ENCODE measurements at places on chromosomes 1 and 21.

DNA sequence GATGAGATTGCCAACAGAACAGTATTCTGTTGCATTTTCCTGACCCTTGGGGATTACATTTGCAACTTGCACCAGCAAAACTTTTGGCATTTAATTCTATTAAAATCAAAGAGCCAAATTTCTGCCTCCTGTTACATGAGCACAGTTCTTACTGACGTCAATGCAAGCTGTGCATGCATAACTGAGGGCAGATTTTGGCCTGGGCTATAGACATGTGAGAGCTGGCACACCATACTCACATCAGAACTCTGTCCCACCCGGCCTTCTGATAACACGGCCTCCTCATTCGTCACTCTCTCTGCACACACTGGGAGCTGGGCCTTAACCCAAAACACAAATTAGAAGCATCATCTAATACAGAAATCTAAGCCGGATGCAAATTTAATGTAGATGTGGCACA, 31.5 kb downstream of the PAPPA2 start:
- DNase-seq, result no peak
- no peaks in the 10 kb centered on the region for H3K27me3 ChIP-seq
- H3K4me1 ChIP-seq, result no peaks in the 10 kb centered on the region
- no peaks in the 10 kb centered on the region for H3K36me3 ChIP-seq
- H3K4me3 ChIP-seq, result no peak overlapping the region

DNA sequence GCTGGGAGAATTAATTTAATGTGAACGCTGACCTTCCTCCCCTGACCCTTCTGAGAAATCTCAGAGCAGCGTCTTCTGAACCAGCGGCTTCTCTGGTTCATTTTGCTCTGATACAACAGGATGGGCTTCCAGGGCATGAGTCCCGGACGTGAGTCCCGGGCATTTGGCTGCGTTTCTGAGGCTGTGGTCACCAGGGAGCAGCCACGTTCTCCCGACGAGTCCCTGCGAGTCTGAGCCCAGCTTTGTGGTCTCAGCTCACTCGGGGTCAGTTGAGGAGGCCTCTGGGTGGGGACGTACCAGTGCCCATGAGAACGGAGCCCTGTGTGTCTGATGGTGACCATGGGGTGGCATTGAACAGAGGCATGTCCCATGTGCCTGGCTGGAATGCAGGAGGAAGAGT, 17.7 kb upstream of the OBSCN start:
- H3K4me3 ChIP-seq, result no peak overlapping the region
- H3K27ac ChIP-seq, result no peak overlapping the region
- no peaks in the 10 kb centered on the region for H3K27me3 ChIP-seq
- H3K36me3 ChIP-seq, result no peaks in the 10 kb centered on the region
- no peaks in the 10 kb centered on the region for H3K4me1 ChIP-seq

- no peaks in the 10 kb centered on the region for H3K27me3 ChIP-seq
- DNase-seq, result no peak
- no peak overlapping the region for H3K27ac ChIP-seq
- H3K4me1 ChIP-seq, result no peaks in the 10 kb centered on the region
- peaks cover 54% of the 10 kb centered on the region for H3K36me3 ChIP-seq
Measured at GRCh38 chr1:46820560-46821060, 21.8 kb downstream of the CYP4B1 start.

- H3K36me3 ChIP-seq, result no peaks in the 10 kb centered on the region
- H3K27ac ChIP-seq, result peak overlapping the region; percentile 30
- H3K4me3 ChIP-seq, result peak overlapping the region; percentile 59
Measured at GRCh38 chr1:152188673-152189591, 29.9 kb upstream of the RPTN start.

- H3K4me1 ChIP-seq, result peaks cover 13% of the 10 kb centered on the region
- no peak for DNase-seq
- H3K36me3 ChIP-seq, result no peaks in the 10 kb centered on the region
- H3K27me3 ChIP-seq, result no peaks in the 10 kb centered on the region
- H3K27ac ChIP-seq, result peak overlapping the region; percentile 35
Measured at GRCh38 chr1:204363335-204364114, 3.8 kb upstream of the PLEKHA6 start.

- H3K4me1 ChIP-seq, result no peaks in the 10 kb centered on the region
- H3K27ac ChIP-seq, result no peak overlapping the region
- no peaks in the 10 kb centered on the region for H3K27me3 ChIP-seq
- DNase-seq, result no peak
- H3K4me3 ChIP-seq, result no peak overlapping the region
Measured at GRCh38 chr1:212649020-212649419, 40.5 kb downstream of the ATF3 start.

DNA sequence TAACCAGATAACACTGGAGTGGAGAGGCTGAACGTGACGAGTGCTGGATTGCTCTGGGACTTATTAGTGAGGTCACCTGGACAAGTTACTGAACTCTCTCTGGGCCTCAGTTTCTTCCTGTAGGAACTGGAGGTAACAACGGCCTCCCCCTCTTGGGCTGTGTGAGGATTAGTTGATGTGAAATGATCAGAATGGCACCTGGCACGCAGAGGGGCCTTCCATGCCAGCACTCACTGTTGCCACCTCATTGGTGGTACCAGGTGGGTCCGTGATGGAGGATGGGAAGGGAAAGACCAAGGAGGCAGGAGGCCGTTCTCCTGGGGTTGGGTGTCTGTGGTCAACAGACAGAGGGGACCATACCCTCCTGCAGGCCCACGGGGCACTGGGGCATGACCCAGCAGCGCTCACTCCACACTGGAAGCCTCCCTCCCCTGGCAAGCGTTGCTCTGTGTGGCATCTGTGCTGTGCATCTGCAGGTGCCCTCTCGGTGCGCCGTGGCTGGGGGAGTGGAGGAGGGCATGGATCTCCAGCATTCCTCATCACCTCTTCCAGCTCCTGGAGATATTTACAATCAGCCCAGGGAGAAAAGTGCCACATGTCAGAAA, 349.5 kb upstream of the VAMP3 start:
- no peaks in the 10 kb centered on the region for H3K4me1 ChIP-seq
- no peaks in the 10 kb centered on the region for H3K27me3 ChIP-seq
- no peak overlapping the region for H3K27ac ChIP-seq
- DNase-seq, result no peak

- no peaks in the 10 kb centered on the region for H3K36me3 ChIP-seq
- no peak overlapping the region for H3K4me3 ChIP-seq
- DNase-seq, result no peak
- no peaks in the 10 kb centered on the region for H3K27me3 ChIP-seq
Measured at GRCh38 chr1:12634156-12634555, 9.7 kb upstream of the AADACL4 start.

DNA sequence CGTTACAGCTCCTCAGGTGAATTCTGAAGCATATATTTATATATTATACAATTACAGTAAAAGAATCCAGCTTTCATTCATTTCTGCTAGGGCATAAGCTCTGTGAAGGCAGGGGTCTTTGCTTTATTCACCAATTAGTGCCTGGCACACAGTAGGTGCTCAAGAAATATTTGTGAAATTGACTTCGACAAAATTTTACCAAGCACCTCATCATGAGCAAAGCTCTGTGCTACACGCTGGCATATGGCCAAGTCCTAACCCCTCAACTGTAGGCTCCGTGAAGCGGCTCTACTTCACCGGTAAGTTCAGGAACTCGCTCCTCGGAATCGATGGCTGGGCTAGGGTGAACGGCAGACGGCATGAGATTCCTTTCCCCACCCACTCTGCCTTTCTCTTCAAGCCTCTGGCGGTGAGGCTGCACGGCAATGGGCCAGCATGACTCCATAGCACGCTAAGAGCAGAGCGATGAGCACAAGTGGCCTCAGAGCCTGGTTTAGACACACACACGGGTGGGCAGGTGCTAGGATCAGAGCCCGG, 8.7 kb downstream of the C1orf174 start:
- H3K27ac ChIP-seq, result peak overlapping the region; percentile 10
- H3K27me3 ChIP-seq, result no peaks in the 10 kb centered on the region
- no peak for DNase-seq

- H3K36me3 ChIP-seq, result no peaks in the 10 kb centered on the region
- peaks cover 10% of the 10 kb centered on the region for H3K4me1 ChIP-seq
- H3K4me3 ChIP-seq, result no peak overlapping the region
- peak overlapping the region; percentile 96 for H3K27ac ChIP-seq
Measured at GRCh38 chr21:31733551-31734149, 1.7 kb upstream of the SCAF4 start.

DNA sequence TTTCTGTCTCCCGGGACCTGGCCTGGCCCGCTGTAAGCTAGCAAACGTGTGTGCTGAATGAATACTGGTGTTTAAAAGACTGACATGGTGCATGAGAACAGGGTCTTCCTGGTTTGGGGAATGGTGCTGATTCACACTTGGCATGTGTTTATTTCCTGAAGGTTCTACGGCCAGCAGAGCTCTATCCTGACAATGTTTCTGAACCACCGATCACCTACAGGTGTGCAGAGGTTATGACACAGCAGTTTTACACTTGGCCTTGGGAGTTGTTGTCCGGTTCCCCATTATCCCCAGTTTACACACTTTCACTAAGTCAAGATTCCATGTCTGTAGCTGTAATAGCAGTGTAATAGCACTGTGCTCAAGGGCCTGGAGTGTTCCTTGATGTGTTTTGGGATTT, 127.3 kb downstream of the ROR1 start:
- no peak overlapping the region for H3K4me3 ChIP-seq
- no peak for DNase-seq
- H3K27me3 ChIP-seq, result no peaks in the 10 kb centered on the region

GRCh38 chr1:1058921-1059493, 15.1 kb downstream of the RNF223 start:
- DNase-seq, result no peak
- H3K36me3 ChIP-seq, result peaks cover 16% of the 10 kb centered on the region
- H3K27ac ChIP-seq, result no peak overlapping the region
- H3K4me1 ChIP-seq, result peaks cover 28% of the 10 kb centered on the region

DNA sequence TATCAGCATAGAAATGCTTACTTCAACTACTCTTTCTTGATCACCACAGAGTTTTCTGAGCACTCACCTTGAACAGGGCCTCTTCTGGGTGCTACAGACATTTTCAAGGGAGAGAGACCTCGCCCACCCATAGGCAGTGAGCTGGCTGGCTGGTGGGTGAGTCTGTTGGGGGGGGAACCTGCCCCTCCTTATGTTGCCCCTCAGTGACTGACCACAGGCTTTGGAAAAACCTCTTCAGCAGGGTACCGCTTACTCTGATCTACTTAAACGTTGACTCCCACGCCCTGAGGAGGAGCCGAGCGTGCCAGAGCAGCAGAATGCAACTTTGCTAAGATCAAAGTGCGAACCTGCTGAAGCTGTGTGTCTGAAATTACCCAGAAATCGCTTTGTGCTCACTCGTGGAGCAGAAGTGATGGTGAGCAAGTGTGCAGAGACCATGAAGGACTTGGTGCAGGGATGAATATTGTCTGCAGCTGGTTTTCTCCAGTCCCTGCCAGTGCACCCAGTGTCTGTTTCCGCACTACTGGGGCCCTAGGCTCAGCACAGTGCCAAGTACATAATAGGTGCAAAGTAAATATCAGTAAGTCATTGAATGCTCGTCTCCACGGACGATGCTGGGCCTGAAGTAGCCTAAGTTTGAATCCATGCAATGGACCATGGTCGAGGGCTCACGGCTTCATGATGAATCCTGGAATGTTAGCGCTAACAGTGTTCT, 158.7 kb upstream of the IRF2BP2 start:
- no peaks in the 10 kb centered on the region for H3K27me3 ChIP-seq
- peaks cover 12% of the 10 kb centered on the region for H3K4me1 ChIP-seq
- H3K27ac ChIP-seq, result no peak overlapping the region

DNA sequence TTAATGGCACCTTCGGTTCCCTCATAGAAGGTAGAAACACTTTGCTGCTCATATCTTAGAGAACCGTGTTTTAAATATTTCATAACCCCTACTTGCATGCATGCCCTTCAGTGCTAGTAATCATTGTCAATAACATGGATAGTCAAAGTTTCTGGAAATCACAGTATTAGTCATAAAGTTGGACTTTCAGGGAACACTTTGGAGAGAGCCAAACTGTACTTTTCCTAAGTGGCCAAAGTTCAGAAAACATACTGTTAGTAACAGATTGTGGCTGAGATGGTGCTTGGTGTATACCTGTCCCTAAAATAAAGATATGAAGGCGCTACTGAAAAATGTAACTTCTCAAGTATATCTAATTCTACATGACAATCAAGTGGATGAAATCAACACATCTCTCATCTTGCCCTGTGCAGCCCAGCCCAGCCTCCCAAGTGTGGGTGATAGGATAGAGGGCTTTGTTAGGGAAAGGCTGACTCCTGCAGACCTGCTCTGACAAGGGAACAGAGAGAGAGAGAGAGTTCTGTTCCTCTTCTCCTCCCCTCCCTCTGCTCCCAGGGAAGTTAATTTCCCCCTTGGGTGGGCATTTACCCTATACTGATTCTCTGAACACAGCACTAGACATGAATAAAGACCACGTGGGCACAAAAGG, 14.4 kb downstream of the MYOC start:
- no peaks in the 10 kb centered on the region for H3K27me3 ChIP-seq
- no peaks in the 10 kb centered on the region for H3K36me3 ChIP-seq
- no peak overlapping the region for H3K27ac ChIP-seq

DNA sequence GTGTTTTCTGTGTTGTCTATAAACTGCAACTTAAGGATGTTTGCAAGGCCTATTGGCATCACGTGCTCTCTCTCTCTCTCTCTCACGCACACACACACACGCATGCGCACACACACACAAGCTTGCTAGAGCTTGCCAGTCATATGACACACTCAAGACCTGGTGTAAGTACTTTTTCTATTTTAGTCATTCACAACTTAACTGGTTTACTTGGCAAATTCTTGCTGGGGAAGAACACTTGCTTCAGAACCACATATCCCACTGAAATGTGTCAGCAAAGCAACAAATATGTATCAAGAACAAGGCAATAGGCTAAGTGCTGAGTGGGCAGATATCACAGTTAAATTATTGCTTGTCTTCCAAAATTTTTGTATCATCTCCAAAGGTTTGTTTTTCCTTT, 107.8 kb downstream of the DISC1 start:
- H3K36me3 ChIP-seq, result no peaks in the 10 kb centered on the region
- H3K27ac ChIP-seq, result no peak overlapping the region
- no peaks in the 10 kb centered on the region for H3K27me3 ChIP-seq
- H3K4me1 ChIP-seq, result no peaks in the 10 kb centered on the region
- H3K4me3 ChIP-seq, result no peak overlapping the region

- H3K4me3 ChIP-seq, result no peak overlapping the region
- no peak for DNase-seq
- no peak overlapping the region for H3K27ac ChIP-seq
- H3K36me3 ChIP-seq, result no peaks in the 10 kb centered on the region
Measured at GRCh38 chr1:3727042-3727824, 25.0 kb upstream of the CCDC27 start.

DNA sequence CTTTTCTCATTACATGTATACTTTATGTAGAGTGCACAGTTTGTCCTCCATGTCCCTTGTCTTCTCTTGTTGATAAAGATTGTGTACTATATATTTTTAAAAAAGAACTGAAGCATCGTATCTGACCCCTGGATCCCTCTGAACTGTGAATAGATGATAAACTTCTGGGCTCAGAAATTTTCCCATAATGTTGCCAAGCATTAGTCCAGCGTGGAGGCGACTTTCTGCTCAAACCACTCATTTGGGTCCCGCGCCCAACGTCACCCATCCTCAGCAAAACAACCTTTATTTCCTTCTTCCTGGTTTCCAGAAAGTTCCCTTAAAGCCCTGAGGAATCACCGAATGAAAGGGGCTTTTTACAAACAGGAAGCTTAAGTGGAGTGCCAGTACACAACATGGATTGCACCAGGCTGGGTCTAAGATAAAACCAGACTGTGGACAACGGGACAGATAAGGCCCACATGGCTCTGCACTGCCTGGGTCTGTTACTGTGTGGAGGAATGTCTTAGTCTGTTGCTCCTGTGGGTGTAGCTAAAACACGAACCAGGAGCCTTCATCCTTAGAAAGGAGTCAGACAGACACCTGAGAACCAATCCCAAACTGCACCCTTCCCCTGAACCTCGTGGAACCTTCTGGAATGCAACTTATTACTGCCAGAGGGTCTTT, 15.6 kb downstream of the EVA1C start:
- peaks cover 33% of the 10 kb centered on the region for H3K4me1 ChIP-seq
- no peak overlapping the region for H3K4me3 ChIP-seq
- peaks cover 15% of the 10 kb centered on the region for H3K36me3 ChIP-seq
- peak overlapping the region; percentile 65 for H3K27ac ChIP-seq
- no peaks in the 10 kb centered on the region for H3K27me3 ChIP-seq

All from esophagus squamous epithelium (tissue), 5 donors.